ENCODE measurements at places on chromosomes 12 and 14. TPM values are rescaled to one million over a fixed set of nuclear protein-coding genes. Genes with fewer than 3 reads are reported as not detected.
A peak's percentile ranks its signal among the peaks of the same experiment; 100 is the strongest.

DNA sequence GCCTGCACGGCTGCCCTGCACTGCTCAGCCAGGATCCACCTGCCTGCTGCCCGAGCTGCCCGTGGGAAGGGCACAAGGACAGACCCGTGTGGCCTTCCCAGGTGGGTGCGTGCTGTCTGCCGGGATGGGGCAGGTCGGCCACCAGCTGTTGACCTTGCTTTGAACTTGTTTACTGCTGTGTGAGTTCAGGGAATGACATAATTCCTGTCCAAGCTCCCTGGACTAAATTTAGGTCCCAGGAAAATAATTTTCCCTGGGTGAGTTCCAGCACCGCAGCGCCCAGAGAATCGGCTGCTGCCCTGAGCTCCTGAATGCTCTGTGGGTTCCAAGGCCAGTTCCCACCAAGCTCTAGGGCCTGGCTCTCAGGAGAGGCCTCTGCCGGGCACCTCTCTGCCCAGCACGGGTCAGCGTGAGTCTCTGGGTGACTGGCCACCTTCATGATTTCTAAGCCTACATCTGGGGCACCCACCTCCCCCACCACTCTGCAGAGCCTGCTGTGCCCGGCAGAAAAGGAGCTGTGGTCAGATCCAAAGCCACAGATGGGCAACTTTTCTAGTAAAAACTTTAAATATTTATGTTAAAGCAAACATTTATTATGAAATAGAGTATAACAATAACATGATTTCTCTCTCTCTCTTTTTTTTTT is 27.2 kb upstream of the MLXIP start:
- peaks cover 5% of the 10 kb centered on the region for H3K27me3 ChIP-seq
- DNase-seq = no peak
- peaks cover 1% of the 10 kb centered on the region for H3K4me1 ChIP-seq
- no peak overlapping the region for H3K4me3 ChIP-seq
- no peaks in the 10 kb centered on the region for H3K36me3 ChIP-seq

GRCh38 chr14:104844306-104845032 is 20.6 kb upstream of the CEP170B start:
- H3K4me3 ChIP-seq = peak overlapping the region; percentile 76
- H3K27ac ChIP-seq = no peak overlapping the region
- no peaks in the 10 kb centered on the region for H3K4me1 ChIP-seq
- no peak for DNase-seq
- H3K27me3 ChIP-seq = peaks cover 9% of the 10 kb centered on the region
- no peaks in the 10 kb centered on the region for H3K36me3 ChIP-seq

- H3K27me3 ChIP-seq = peaks cover 4% of the 10 kb centered on the region
- H3K27ac ChIP-seq = peak overlapping the region; percentile 43
- no peak overlapping the region for H3K4me3 ChIP-seq
- peaks cover 40% of the 10 kb centered on the region for H3K4me1 ChIP-seq
Measured at GRCh38 chr12:57001448-57001906, 4.9 kb downstream of the ZBTB39 start.

DNA sequence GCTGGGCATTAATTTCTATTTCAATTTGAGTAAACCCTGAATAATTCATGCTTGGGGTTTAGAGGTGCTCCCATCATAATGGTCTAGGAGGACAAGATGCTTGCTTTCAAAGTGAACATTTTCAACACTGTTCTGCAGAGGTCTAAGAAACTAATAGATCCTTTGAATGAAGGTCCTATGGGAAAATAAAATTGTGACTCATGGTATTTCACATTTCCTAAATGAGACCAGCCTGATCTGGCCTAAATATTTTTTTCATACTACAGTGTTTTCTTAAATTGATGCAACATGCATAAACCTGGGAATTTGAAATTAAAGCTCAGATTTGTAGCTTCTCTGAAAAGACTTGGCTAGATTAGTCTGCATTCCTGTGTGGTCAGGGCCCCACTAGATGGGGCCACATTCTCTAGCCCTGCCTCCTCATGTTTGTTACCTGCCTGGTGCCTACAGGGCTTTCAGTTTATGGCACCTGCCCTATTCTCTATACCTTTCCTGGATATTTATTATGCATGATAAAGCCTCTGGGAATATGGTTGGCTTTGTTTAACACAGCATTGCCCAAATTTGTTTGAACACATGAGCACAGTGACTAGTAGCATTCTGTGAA is 112.7 kb downstream of the METTL25 start:
- H3K4me1 ChIP-seq = no peaks in the 10 kb centered on the region
- no peak overlapping the region for H3K4me3 ChIP-seq
- H3K27ac ChIP-seq = no peak overlapping the region
- DNase-seq = no peak
- H3K27me3 ChIP-seq = no peaks in the 10 kb centered on the region

- DNase-seq = no peak
- H3K27me3 ChIP-seq = peaks cover 6% of the 10 kb centered on the region
- peaks cover 7% of the 10 kb centered on the region for H3K4me1 ChIP-seq
- peaks cover 3% of the 10 kb centered on the region for H3K36me3 ChIP-seq
- H3K4me3 ChIP-seq = no peak overlapping the region
Measured at GRCh38 chr14:61889914-61890351, 127.7 kb downstream of the SNAPC1 start.

GRCh38 chr12:116406529-116406928 is 129.0 kb upstream of the MED13L start:
- no peak overlapping the region for H3K27ac ChIP-seq
- no peaks in the 10 kb centered on the region for H3K36me3 ChIP-seq
- peaks cover 2% of the 10 kb centered on the region for H3K27me3 ChIP-seq

GRCh38 chr12:40152783-40153383 is 47.0 kb upstream of the SLC2A13 start:
- DNase-seq = peak; percentile 64
- H3K4me1 ChIP-seq = peaks cover 12% of the 10 kb centered on the region
- no peaks in the 10 kb centered on the region for H3K36me3 ChIP-seq
- H3K27me3 ChIP-seq = no peaks in the 10 kb centered on the region

GRCh38 chr12:57545809-57546437 is 1.1 kb downstream of the DCTN2 start:
- H3K27ac ChIP-seq = peak overlapping the region; percentile 100
- H3K36me3 ChIP-seq = peaks cover 4% of the 10 kb centered on the region
- H3K4me1 ChIP-seq = peaks cover 39% of the 10 kb centered on the region
- no peak for DNase-seq
- H3K4me3 ChIP-seq = peak overlapping the region; percentile 100
- peaks cover 18% of the 10 kb centered on the region for H3K27me3 ChIP-seq

DNA sequence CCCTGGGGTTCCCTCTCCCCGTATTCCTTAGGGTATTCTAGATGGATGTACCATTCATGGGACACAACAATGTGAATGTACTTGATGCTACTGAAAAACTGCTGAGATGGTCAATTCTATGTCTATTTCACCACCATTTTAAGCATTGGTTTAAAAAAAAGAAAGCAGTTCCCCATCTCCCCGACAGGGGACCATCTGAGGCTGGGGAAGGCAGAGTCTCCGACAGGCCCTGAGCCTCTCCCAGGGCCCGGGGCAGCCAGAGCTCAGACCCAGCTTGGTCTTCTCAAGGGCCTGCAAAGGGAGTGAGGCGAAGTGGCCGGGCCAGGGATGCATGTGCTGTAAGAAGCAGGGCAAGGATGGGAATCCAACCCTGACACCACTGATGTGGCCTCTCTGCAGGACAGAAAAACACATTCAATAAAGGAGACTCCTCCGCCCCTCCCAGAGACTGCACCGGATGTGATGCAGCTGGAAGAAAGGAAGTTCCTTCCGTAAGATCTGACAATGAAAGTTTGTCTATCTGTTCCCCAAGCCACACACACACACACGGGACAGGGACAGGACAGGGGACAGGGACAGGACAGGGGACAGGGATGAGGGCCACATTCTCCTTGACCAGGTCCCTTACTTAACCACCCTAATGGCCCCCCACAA is 234.1 kb downstream of the BCL11B start:
- no peak for DNase-seq
- peaks cover 2% of the 10 kb centered on the region for H3K36me3 ChIP-seq
- H3K27ac ChIP-seq = no peak overlapping the region

DNA sequence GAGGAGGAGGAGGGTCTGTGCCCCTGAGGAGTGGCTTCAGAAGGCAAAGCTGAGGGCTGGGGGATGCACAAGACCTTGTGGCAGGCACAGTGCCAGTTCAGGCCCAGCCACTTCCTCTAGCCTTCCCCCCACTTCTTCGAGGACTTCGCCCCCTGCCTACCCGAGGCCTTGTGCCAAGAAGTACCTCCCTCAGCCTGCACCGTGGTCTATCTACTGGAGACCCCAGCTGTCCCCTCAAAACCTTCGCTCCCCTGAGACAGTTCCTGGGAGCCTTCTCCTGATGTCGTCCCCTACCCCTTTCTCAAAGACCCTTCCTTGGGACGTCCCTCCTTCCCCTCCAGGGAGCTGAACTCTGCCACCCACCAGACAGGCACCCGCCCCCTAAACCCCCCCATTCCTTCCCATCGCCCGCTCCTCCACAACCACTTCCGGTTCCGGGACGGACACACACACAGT is 604 bp downstream of the ZNF384 start:
- H3K27ac ChIP-seq = peak overlapping the region; percentile 96
- peaks cover 26% of the 10 kb centered on the region for H3K4me1 ChIP-seq
- H3K27me3 ChIP-seq = peaks cover 16% of the 10 kb centered on the region

DNA sequence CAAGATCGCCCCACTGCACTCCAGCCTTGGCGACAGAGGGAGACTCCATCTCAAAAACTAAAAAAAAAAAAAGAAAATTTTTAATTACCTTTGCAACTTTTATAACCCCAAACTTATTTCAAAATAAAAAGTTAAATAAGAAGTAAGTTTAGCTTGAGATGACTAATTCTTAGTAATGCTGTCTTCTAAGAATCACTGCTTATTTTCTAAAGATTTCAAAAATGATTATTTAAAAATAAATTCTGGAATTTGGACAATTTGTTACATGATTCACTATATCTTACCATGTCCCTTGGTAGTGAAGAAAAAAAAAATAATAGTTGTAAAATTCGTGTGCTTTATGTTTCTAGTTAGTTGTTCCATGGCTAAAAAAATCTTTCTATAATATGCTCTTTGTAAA is 11.6 kb upstream of the HECTD1 start:
- no peaks in the 10 kb centered on the region for H3K27me3 ChIP-seq
- no peak overlapping the region for H3K27ac ChIP-seq
- H3K36me3 ChIP-seq = no peaks in the 10 kb centered on the region
- no peak for DNase-seq
- no peaks in the 10 kb centered on the region for H3K4me1 ChIP-seq

- H3K27ac ChIP-seq = peak overlapping the region; percentile 34
- peak; percentile 77 for DNase-seq
- peaks cover 14% of the 10 kb centered on the region for H3K4me1 ChIP-seq
- no peaks in the 10 kb centered on the region for H3K27me3 ChIP-seq
- peaks cover 5% of the 10 kb centered on the region for H3K36me3 ChIP-seq
- H3K4me3 ChIP-seq = peak overlapping the region; percentile 69
Measured at GRCh38 chr12:68835333-68835908, 27.4 kb downstream of the MDM2 start.

The SERPINA4 gene
- total RNA-seq = not detected

The GPR65 gene
- not detected for total RNA-seq
